Activated naive CD4-positive, alpha-beta T cell treated with anti-CD3 and anti-CD28 coated beads, Interleukin-2, amount 10 ng/mL, durations not matched to agents 5 hours and 36 hours (primary cell): ENCODE measurements at places on chromosomes 13 and 19. TPM values are rescaled to one million over a fixed set of nuclear protein-coding genes. Genes with fewer than 3 reads are reported as not detected.

ZNF578 gene
- total RNA-seq, result 2.5 TPM

LRG1 gene
- total RNA-seq, result 0.10 TPM

LIG1 gene
- total RNA-seq, result 139 TPM

ADAMTSL5 gene
- total RNA-seq, result 8.1 TPM

ZIC5 gene
- not detected for total RNA-seq

GRIK5 gene
- total RNA-seq, result 0.38 TPM

GJA3 gene
- total RNA-seq, result 0.05 TPM

ARL11 gene
- 2.0 TPM for total RNA-seq

CRB3 gene
- total RNA-seq, result 1.2 TPM

APOC4 gene
- not detected for total RNA-seq

ABCA7 gene
- total RNA-seq, result 105 TPM

MAP4K1 gene
- 273 TPM for total RNA-seq

NXNL1 gene
- total RNA-seq, result not detected

STXBP2 gene
- total RNA-seq, result 161 TPM

WDR88 gene
- total RNA-seq, result not detected

ZNF433 gene
- total RNA-seq, result 0.39 TPM

ZNF112 gene
- total RNA-seq, result not detected

PIK3R2 gene
- 12.4 TPM for total RNA-seq

VSIG10L gene
- 0.28 TPM for total RNA-seq

PSPN gene
- total RNA-seq, result 2.3 TPM

CRX gene
- total RNA-seq, result not detected

CRTC1 gene
- 9.4 TPM for total RNA-seq

ZNF441 gene
- total RNA-seq, result 7.4 TPM

PSG6 gene
- total RNA-seq, result not detected

MATK gene
- 35.8 TPM for total RNA-seq

DOCK9 gene
- 127 TPM for total RNA-seq

ALG5 gene
- total RNA-seq, result 32.9 TPM

KBTBD6 gene
- 6.7 TPM for total RNA-seq

LILRA5 gene
- not detected for total RNA-seq

KLK4 gene
- total RNA-seq, result not detected

C19orf67 gene
- total RNA-seq, result not detected

PTBP1 gene
- total RNA-seq, result 385 TPM

HIPK4 gene
- not detected for total RNA-seq

GAS6 gene
- total RNA-seq, result 3.5 TPM

ZNF132 gene
- 5.5 TPM for total RNA-seq

PABPC3 gene
- total RNA-seq, result 0.60 TPM

GPR18 gene
- total RNA-seq, result 17.0 TPM

ACTMAP gene
- 15.5 TPM for total RNA-seq

ZNF793 gene
- 4.9 TPM for total RNA-seq

ATP1A3 gene
- total RNA-seq, result 1.3 TPM

HSD17B14 gene
- 0.82 TPM for total RNA-seq

TEX29 gene
- total RNA-seq, result 0.50 TPM

FFAR3 gene
- not detected for total RNA-seq

ZNF737 gene
- 18.7 TPM for total RNA-seq

ZNF442 gene
- 0.60 TPM for total RNA-seq

ZNF274 gene
- 32.7 TPM for total RNA-seq

ELSPBP1 gene
- total RNA-seq, result not detected

ZNF525 gene
- 22.8 TPM for total RNA-seq

LILRB2 gene
- total RNA-seq, result not detected

PNMA8B gene
- 0.25 TPM for total RNA-seq

ADAMTS10 gene
- 24.7 TPM for total RNA-seq

ZNF99 gene
- not detected for total RNA-seq

B3GLCT gene
- total RNA-seq, result 3.9 TPM

DHDH gene
- 2.1 TPM for total RNA-seq

DPF1 gene
- total RNA-seq, result 1.0 TPM

ZNF773 gene
- total RNA-seq, result 11.6 TPM

DNAAF3 gene
- not detected for total RNA-seq
